ENCODE measurements at places on chromosomes 12 and 14. TPM values are rescaled to one million over a fixed set of nuclear protein-coding genes. Genes with fewer than 3 reads are reported as not detected.

DNA sequence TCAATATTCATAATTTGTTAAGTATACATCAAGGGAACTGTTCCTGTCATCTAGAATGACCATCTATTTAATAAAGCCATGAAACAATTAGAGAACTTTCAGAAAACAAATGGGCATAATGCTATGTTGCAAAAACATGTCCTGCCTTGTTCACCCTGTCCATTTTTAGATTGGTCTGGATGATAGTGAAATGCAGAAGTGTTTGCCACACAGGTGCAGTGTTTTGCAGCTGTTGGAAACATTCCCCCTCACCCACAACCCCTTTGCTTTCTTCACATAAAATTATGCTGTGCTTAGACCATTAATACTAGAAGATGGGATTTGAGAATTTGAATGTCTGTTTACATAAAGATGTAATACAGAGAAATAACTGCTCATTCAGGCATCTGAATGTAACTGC is 36.5 kb downstream of the LEMD3 start:
- no peak for DNase-seq

Gene CIROP
- not detected for total RNA-seq

Gene PNP
- 3.1 TPM for total RNA-seq

GRCh38 chr14:73613419-73613963 is 1.2 kb downstream of the ACOT6 start:
- no peak for DNase-seq

DNA sequence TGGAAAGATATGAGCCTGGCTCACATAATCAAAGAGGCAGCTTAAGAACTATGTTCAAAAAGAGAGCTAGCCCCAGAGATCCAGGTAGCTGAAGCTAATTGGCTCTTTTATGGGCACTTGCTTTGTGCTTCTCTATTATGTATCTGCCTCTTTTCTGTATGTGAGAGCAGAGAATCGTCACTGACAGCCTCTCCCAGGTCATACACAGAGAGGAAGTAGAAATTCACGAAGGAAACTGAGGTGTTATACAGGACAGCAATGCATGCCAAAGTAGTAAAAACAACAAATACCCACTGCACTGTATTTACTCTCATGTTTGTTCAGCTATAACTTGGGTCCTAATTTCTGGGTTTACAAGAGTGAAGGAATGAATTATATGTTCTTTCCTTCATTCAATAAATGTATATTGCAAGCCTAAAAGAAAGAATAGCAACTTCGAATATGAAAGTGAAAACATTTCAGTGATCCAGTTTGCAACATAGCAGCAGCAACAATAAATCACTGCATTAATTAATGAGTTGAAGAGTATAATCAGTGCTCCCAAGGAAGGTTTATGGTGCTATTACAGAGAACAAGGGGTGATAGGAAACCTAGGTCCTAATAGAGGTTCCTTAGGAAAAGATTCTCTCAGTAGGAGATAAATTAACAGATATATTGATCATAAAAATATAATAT is 47.1 kb upstream of the ATXN7L3B start:
- no peak for DNase-seq

DNA sequence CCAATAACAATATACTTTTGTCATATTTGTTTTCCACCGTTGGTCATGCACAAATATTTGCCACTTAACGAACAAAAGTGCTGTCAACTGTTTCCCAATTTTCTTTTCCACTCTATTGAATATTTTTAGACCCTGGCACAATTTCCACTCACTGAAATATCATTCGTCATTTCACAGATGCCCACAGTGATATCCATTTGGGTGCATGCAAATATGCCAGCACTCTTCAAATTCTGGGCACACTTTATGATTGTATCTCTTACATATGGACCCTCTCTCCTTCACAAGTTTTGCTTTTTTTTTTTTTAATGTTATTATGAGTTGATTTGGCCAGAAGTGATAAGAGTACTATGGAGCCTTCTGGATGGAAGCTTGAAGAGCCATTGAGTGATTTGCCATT is 1557.3 kb upstream of the FLRT2 start:
- DNase-seq: no peak

Gene CABP1
- total RNA-seq: 3.1 TPM

GRCh38 chr12:29131539-29131938 is 17.5 kb upstream of the FAR2 start:
- no peak for DNase-seq

Gene RIPK3
- total RNA-seq: 0.47 TPM

- DNase-seq: no peak
Observed at GRCh38 chr12:59080101-59080500, 159.8 kb upstream of the LRIG3 start.

Gene SRGAP1
- 40.7 TPM for total RNA-seq

DNA sequence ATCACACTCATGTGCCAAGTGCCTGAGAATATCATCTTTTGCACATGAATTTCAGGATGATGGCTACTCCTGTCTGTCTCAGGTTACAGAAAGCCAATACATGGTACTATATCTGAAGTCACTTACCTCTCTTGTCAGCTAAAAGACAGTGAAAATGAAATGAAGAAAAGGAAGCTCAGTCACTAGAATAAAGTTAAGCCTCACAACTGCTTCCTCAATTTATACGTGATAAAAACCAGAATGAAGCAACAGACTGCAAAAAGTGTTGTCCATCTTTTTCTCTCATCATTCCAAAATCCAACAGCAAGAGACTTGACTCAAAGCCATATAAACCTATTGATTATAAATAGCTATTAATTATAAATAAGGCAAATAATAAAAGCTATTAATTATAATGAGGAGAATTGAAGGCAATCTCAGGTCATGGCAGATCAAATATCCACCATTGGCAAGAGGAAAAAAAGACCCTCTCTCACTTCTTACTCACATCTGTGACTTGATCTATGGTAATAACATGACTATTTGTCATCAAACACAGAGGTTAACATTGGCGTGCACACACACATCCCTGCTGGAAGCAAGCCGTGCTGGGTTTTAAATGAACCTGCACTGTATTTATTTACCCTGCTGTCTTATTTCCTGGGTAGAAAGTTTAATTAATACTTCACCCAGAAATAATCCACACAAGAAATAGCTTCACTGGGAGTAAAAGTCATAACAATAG is 10.0 kb downstream of the NIN start:
- DNase-seq: no peak

GRCh38 chr14:35134329-35135123 is 12.2 kb downstream of the PRORP start:
- DNase-seq: no peak

DNA sequence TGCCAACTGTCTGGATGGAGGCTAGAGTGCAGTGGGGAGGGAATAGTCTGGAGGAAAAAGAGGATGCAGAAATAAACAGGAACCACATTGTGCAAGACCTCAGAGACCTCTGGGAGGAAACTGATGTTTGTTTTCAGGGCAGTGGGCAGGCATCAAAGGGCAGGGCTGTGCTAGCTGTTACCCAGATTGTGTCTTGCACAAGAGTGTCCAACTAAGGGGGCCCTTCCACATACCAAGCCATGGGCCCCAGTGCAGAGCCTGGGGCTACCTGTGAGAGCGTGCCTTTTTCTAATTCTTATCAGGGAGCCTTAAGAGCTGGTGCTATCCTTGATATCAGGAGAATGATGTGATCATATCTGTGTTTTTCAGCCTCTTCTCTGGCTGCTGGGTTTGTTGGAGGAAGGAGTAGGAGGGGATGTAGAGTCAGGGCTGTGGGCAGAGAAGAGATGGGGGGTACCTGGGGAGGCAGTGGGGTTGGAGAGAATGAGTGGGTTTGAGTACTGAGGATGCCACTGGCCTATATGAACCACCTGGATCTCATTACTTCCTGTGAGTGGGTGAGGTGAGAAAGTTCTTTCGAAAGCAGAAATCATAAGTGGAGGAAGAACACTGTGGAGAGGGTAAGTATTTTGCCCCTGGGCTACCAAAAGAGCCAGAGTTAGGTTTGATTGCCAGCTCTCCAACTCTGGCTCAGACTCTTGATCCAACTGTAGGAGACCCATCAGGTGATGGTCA is 259.2 kb upstream of the CRY1 start:
- no peak for DNase-seq

- no peak for DNase-seq
Observed at GRCh38 chr12:67111182-67111581, 158.0 kb upstream of the CAND1 start.

Gene MAP3K12
- total RNA-seq: 30.9 TPM

Gene GYS2
- not detected for total RNA-seq

- DNase-seq: no peak
Observed at GRCh38 chr12:64099397-64099796, 122.7 kb downstream of the KICS2 start.

DNA sequence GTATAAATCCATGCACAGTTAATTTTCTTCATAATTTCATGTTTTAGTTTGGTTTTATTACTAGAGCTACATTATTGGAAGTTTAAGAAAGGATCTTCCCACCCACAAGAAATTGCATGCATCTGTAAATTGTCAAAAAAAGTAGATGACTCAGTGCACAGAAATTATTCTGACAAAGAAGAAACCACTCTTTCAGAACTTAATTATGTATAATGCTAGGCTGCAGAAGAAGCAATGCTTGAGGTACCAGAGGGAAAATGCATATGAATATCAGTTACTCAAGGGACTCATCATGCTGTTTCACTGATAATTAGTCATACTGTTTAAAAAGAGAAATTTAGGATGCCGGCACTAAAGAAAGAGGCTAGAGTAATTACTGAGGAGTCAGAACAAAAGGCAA is 147.0 kb downstream of the SLC16A7 start:
- no peak for DNase-seq

GRCh38 chr12:12891881-12892355 is 556 bp downstream of the GPRC5A start:
- no peak for DNase-seq

- no peak for DNase-seq
Observed at GRCh38 chr12:117671734-117672133, 297.1 kb downstream of the KSR2 start.

Gene TDRD9
- 1.2 TPM for total RNA-seq

Measured in occipital lobe (tissue), 3 donors.